ENCODE measurements at places on chromosomes 4 and X.
A peak's percentile ranks its signal among the peaks of the same experiment; 100 is the strongest.

DNA sequence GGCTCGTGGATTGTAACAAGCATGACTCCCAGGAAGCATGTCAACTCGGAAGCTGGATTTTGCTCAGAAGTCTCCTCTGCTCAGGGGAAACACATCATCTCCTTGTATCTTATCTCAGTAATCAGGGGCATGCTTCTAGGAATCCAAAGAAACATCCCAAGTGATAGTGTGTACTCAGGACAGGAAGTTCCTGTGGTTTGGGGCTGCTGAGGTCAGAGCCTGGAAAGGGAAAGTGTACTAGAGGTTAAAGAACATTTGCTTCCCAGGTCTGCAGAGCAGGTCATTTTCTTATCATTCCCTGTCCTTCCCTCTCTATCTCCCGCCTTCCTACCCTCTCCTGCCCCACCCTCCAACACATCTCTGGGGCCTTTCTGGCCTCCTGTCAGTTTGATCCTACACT is 38.8 kb downstream of the SLC34A2 start:
- DNase-seq = no peak

- no peak for DNase-seq
Measured at GRCh38 chr4:151407466-151408379, 1.3 kb upstream of the FHIP1A start.

DNA sequence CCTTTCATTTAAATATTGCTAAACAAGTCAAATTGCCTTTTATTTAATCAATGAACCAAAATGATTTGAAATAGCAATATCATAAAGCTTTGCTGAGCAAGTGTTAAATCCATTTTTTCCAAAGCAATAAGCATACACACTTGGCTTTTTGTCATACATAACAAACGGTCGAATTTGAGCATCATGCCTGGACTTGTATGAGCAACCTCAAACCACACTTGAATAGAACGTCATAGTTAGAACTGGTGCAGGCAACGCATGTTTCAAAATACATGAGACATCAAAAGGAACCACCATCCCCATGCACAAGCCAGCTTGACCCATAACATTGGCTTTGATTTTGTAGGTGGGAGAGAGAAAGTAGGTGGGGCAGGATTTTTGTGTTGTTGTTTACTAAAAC is 812.3 kb upstream of the FRG1 start:
- DNase-seq = no peak

GRCh38 chr4:77047037-77047436 is 28.8 kb downstream of the CCNI start:
- DNase-seq = no peak

- DNase-seq = no peak
Measured at GRCh38 chrX:10017872-10018271, 50.7 kb downstream of the CLDN34 start.

DNA sequence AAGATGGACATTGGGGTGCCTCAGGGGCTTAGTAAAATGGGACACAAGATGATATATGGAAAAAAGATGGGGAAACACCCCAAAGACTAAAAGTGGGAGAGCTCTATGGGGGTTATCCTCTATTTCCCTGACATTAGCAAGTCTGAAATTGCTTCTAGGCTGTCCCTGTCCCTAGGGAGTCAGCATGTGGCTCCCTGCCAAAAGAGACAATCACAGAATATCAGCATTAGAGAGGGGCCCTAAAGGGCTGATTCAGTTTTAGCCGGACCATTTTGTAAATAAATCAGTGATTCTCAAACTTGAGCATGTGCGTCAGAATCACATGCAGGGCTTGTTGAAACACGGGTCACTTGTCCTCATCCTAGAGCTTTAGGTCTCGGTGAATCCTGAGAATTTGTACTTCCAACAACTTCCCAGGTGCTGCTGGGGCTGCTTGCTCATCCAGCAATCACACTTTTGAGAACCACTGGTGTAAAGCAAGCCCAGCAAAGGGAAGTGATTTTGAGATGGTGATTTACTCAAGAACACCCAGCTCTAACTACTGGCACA is 165.3 kb upstream of the DGKK start:
- no peak for DNase-seq

GRCh38 chr4:1959104-1959384 is 49.7 kb downstream of the NELFA start:
- no peak for DNase-seq

GRCh38 chrX:125782184-125782583 is 383.9 kb downstream of the DCAF12L2 start:
- no peak for DNase-seq

- DNase-seq = no peak
Measured at GRCh38 chr4:75629239-75629638, 1.1 kb downstream of the CDKL2 start.

DNA sequence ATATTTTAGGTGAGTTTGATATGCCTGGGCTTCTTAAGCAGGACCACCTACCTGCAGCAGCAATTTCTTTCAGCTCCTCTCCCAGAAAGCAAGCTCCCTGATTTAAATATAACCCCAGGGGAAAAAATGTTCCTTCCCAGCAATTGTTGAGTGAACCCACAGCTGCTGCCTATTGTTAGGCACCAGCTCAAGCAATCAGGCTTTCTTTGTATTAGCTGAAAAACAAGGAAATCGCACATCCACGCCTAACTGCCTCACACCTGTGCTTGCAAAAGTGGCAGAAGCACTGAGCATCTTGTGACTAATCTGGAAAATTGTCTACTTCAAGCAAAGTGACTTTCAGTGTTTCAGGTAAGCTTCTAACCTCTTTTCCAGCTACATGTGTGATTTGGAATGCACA is 432.2 kb downstream of the SMARCA1 start:
- no peak for DNase-seq

- peak; percentile 1 for DNase-seq
Measured at GRCh38 chrX:6021316-6022091, 207.2 kb downstream of the NLGN4X start.

DNA sequence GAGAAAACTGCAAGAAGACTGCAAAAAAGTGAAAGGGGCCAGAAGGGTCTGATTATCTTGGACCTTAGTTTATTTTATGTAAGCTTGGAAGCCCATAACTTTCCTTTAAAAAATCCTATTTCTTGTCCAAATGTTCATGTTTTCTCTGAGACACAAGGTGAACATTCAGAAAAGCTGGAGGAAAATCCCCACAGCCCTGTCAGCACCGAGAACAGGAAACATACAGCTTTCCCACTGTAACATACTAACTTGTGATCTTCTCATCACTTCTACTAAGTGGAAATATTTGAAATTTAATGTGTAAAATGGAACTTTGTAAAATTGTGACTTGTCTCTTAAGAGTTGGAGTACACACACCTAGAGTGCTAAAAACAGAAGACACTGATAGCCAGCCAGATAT is 21.3 kb downstream of the GPR174 start:
- no peak for DNase-seq

GRCh38 chrX:6685489-6685888 is 150.6 kb upstream of the VCX3A start:
- DNase-seq = no peak

- DNase-seq = no peak
Measured at GRCh38 chrX:148813422-148813821, 313.0 kb downstream of the AFF2 start.

GRCh38 chrX:136130931-136131833 is 16.2 kb upstream of the FHL1 start:
- no peak for DNase-seq

DNA sequence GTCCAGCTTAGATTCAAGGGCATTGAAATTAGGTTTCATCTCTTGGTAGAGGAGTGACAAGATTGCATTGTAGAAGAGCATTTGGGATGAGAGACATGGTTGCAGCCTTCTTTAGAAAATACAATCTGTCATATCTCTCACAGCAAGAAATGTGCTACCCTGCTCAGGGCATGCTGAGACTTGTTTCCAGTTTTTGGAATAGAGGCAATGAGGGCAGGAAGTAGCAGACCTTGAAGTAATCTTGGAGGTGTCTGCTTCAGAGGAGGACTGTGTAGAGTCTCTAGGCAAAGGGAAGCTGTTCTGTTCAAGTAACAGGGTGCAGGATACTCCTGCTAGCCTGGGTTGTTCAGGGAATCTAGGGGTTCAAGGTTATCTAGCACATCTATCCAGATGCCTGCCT is 116.1 kb upstream of the ZNF827 start:
- no peak for DNase-seq

DNA sequence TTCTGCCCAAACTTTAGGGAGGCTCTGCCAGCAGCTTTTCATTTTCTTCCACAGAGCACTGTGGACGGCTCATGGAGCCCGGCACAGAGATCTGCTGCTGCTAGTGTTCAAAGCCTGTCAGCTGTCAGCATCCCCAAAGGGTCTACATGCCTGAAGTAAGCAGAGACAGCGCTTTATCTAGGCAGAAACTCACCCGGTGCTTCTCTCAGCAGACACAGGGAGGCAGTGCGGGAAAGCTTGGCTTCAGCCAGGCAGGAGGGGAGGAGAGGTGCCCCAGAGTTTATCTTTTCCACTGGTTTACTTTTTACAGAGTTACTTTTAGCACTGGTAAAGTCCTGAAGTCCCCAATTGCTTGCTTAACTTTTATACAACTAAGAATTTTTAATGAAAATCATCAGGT is 339.3 kb downstream of the NKX6-1 start:
- DNase-seq = no peak

- no peak for DNase-seq
Measured at GRCh38 chr4:74085669-74086068, 13.3 kb downstream of the CXCL2 start.

- no peak for DNase-seq
Measured at GRCh38 chrX:9147726-9148125, 113.8 kb upstream of the FAM9B start.

- no peak for DNase-seq
Measured at GRCh38 chr4:87863486-87863885, 30.7 kb downstream of the MEPE start.

GRCh38 chr4:57639561-57640382 is 529.6 kb upstream of the IGFBP7 start:
- DNase-seq = no peak

DNA sequence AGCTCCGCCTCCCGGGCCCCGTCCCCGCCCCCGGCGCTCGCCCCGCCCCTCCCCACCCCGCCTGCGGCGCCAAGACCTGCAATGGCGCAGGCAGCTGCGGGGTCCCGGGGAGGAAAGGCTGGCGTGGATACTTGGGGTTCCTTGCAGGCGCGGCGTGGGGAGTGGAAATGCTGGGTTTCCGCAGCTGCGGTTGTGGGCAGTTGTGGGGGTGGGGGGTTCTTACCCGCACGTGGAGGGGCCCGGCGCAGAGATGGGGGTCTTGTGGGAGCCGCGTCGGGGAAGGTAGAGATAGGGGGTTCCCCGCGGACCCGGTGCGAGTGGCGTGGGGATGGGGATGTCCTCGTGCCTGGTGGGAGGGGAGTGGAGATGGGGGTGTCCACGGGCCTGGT is 680 bp upstream of the ASMTL start:
- peak; percentile 60 for DNase-seq

- no peak for DNase-seq
Measured at GRCh38 chr4:26148927-26149326, 171.9 kb upstream of the RBPJ start.

DNA sequence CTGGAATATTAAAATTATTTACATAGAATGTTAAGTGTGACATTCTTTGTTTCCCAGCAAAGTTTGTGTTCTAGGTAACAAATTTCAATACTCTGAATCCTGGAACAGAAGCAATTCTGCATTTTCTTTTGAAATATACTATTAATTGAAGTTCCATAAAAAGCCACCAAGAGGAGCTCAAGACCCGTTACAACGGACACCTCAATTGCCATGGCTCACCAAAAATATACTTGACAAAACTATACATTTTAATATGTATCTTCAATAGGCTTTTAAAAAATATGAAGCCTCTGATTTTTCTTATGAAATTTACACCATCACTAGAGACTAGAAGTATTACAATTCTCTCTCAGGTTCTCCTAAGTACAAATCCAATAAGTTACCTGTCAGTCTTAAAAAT is 111.4 kb downstream of the NYX start:
- no peak for DNase-seq

DNA sequence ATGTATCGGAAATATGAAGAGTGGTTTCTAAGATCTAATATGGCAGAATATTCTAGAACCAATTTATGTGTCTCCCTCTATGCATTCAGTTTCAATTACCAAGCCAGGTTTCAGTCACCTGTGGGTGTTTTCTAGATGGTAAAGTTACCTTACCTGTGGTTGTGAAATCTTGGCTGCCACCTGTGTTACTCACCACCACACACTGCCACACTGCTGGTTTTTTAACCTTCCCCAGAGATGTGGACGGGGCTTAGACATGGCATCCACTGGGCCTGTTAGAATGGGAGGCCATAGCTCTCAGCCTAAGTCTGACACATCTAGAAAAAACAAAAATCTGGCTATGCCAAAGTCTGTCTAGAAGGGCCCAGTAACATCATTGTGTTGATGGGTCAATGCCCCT is 896.5 kb upstream of the PABPC4L start:
- no peak for DNase-seq

GRCh38 chr4:123398853-123399626 is 2.4 kb downstream of the SPRY1 start:
- DNase-seq = peak; percentile 53

GRCh38 chr4:137180349-137180748 is 351.9 kb downstream of the PCDH18 start:
- no peak for DNase-seq

GRCh38 chr4:99473131-99473530 is 37.7 kb upstream of the C4orf17 start:
- no peak for DNase-seq

DNA sequence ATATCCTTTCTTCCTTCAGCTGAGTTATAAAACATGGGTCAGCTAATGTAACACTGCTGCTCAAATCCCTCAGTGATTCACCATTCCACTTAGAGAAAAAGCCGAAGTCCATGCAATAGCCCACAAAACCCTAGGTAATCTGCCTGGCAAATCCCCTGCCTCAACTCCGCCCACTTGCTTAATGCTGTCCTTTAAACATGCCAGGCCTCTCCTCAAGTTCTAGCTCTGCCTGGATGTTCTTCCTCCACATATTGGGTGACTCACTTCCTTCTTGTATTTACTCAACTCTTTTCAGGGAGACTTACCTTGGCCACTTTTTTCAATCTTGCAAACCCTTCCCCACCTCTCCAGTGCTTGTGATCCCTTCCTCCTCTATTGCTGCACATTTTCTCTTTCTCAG is 89.8 kb downstream of the EMCN start:
- no peak for DNase-seq

DNA sequence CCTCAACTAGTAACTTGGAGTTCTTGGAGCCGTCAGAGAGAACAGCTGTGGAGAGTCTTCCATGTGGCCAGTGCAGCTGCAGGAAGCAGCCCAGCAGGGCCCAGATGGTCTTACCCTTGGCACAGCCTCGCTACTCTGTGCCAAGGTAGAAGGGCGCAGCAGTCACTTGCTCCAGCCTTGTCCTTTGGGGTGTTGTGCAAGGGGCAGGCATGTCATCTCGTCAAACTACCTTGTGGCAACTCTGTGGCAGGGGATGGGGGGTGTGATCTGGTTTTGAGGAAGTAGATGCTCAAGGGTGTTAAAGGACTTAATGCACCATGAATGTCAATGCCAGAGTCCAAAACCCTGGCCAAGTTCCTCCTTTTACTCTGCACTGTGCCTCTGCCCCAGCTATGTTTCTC is 34.2 kb upstream of the TBC1D14 start:
- no peak for DNase-seq

DNA sequence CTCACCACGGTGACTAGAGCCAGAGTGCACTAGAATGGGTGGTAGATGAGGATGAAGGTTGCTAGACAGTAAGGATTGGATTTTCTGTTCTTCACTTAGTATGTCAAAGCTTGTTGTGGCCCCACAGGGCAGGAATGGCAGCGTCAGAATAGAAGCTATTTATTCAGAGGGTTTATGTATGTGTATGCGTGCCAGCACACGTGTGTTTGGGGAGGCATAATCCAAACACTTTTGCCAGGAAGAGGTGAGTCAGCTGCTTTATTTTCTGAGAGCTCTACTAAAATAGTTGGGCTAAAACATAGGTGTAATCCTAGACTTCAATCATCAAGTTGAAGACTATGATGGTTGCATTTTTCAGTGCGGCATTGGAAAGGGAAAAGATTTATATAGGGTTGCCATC is 1.2 kb upstream of the MAGEE2 start:
- DNase-seq = no peak
